Gastroesophageal sphincter (tissue), 4 donors: ENCODE measurements at places on chromosomes 7 and 10.
A peak's percentile ranks its signal among the peaks of the same experiment; 100 is the strongest.

- ATAC-seq, result no peak
Measured at GRCh38 chr7:44159824-44160630, 18.9 kb upstream of the MYL7 start.

GRCh38 chr10:43218951-43219837 lies 47.7 kb downstream of the RASGEF1A start:
- no peak for ATAC-seq

- ATAC-seq, result no peak
Measured at GRCh38 chr10:24136070-24136469, 72.9 kb upstream of the KIAA1217 start.

- no peak for ATAC-seq
Measured at GRCh38 chr7:47827871-47828270, 120.4 kb downstream of the PKD1L1 start.

DNA sequence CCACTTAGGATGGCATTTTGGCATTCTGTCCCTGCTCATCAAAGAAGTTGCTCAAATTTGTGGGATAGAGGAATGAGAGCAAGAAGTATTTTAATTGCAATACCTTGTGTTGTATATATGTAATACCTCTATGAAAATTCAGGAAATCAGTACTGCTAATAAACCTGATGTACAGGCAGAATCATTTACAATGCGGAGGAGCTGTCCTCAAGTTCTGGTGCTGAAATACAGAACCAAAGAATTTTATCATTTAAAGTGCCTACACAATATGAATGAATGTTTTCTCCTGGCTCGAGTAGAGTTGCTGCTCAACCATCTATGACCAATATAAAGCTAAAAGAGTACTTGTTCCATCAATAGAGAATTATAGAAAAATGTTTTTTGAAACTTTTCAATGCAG lies 305.8 kb downstream of the PLXNA4 start:
- no peak for ATAC-seq

DNA sequence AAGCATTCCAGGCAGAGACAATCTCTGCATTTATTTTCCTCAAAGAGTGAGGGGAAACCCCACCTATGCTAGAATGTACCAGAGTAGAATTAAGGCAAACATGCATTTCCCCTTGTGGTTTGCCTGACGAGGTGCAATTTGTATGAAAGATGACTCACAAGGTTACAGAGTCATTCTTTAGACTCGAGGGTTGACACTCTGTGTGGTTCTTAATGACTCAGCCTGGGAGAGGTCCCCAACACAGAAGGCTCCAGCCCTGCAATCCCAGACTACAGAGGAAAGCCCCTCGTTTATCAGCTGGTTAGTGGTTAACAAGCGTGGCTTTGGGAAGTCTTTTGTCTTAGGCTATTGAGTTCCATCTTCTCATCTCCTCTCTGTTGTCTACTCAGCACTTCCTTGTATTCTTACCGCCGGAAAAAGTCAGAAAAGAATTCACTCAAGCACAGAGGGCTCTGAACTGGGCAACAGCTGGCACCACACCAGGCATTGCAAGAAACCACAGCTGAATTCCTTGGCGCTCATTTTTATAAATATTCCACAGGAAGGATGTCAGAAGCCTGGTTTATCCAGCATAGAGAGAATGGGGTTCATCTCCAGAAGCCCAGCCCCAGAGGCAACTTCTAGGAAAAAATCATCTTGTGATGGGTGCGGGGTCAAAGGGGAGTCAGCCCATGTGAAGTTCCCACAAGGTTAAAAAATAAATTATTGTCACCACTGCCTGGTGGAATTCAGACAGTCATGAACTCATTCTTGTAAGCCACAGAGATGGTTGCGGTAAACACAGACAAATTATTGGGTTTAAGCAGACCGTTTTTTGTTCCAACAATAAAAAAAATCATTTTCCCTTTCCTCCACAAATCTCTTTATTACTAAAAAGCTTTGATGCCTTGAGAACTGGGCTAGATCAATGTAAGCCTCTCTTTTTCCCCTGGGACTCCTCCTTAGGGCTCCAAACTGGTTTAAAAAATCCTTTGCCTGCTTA lies 24.5 kb upstream of the SVIL start:
- ATAC-seq, result peak; percentile 92

GRCh38 chr7:28804990-28805389 lies 153.1 kb downstream of the TRIL start:
- ATAC-seq, result peak; percentile 50

GRCh38 chr10:70682920-70683600 lies 10.8 kb downstream of the ADAMTS14 start:
- ATAC-seq, result no peak
